ENCODE measurements at places on chromosomes 5 and 9.
A peak's percentile ranks its signal among the peaks of the same experiment; 100 is the strongest.

DNA sequence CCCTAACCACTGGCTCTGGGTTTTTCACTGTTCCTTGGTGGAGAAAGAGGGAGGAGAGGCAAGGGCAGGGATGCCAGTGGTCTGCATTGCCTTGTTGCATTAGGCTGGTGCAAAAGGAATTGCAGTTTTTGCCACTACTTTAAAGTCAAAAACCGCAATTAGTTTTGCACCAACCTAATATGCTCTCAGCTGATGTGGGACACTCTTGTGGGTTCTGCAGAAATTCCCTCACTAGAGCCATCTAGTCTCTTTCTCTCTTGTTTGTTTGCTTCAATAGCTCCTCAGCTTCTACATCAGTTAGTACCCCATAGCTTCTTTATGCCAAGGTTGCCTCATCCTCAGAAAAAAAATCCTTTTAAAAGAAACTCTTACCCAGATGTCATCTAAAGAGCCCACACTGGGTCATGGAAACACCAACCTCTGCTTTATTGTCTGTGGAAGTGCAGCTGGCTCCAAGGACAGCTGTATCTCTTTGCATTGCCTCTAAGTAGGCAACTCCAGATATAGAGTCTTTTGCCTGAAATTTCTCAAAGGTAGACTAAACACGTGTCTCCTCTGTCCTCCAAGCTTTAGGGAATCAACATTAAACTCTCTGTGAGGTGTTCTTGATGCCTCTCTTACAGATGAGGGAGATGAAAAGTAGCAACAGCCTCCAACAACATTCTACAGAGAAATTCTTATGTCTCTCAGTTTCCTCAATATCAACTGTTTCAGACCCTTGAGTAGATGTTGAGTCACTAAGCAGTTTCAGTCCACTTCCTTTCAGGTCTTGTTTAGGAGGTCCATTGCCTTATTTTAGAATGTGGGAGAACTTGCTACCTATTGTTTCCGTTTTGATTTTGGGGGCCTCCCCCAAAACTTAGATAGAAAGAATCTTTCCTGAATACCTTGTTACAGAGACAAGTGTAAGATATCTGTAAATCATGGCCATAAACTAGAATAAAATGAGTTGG, 84.9 kb upstream of the MEF2C start:
- DNase-seq: no peak

DNA sequence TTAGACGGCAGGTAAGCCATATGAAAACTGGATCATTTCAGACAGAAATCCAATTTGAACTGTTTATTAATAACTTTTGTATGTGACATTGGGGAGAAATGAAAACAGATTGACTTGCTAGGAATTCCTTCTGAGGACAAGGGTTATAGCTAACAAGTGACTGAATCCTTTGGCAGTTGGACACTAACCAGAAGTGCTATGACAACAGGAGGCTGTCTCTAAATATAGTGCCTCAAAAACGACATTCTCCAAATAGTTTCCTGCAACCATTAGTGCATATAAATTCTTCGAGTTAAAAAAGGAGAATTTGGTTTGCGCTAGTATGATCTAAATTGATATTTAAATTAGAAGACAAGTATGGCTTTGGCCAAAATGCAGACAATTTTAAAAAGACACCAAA, 338.6 kb downstream of the PTPRD start:
- no peak for DNase-seq

GRCh38 chr9:68433531-68434110, 77.2 kb downstream of the PGM5 start:
- no peak for DNase-seq

DNA sequence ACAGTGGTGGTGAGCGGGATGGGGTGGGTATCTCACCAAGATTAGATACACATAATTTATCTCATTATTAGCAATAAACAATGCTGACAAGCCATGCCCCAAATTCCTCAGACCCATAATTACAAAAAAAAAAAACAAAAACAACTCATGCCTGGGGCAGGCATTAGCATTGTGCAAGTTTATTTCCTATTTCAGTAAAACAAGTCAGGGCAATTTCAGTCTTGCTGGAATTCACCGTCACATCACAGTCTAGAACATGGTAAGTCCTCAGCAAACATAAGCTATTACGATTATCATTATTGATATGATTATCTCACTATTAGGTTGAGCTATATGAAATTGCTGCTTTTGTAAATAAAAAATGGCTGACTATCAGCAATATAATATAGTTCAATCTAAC, 57.5 kb upstream of the GNAQ start:
- DNase-seq: no peak

DNA sequence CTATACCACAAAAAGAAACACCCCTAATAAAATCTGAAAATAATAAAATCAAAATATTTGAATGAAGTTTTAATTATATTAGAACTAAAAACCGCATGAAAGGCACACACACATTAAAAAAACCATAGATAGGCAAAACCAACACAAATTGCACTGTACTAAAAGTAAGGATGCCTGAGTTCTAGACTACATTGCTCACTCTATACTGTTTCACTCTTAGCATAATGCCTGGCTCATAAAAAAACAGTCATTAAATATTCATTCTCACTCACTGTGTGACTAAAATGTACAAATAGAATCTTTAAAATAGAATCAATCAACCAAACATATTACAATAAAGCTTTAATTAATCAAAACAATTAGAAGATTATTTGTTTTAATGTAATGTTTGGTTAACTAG, 41.7 kb downstream of the CETN3 start:
- DNase-seq: no peak

DNA sequence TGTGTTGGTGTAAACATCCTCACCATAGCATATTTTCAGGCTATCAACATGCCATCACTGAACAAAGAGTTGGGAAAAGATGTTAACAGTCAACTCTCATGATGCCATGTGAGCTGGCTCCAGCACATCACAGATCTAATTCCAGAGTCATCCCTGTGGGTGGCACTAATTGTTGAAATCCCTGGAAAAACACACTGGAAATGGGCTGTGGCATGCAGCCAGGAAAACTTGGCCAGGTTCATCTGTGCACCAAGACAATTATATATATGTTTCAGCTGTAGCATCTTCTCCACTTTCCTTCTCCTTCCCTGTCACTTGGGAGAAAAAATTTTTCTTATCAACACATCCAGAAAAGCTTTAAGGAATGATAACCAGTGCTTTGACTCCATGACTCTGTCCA, 313.7 kb downstream of the TRIM32 start:
- DNase-seq: no peak

DNA sequence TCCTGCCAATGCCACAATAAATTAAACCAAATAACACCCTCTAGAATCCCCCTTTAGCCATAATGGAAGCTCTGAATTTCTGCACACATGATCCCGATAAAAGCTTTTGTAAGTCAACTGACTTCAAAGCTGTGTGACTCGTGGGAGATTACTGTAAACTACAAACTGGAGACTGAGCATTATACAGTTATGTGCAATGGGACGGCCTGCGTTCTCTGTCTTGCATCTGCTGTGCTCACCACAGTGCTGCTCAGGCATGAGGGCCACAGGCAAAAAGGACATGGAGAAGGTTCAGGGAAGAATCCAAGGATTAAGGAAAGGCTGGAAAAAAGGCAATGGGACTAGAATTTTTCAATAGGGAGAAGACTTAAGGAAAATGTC, 184.2 kb downstream of the FANCC start:
- no peak for DNase-seq

- DNase-seq: no peak
Observed at GRCh38 chr5:121748686-121749085, 103.0 kb upstream of the FTMT start.

- no peak for DNase-seq
Observed at GRCh38 chr9:81032831-81033230, 656.5 kb downstream of the TLE1 start.

- peak; percentile 51 for DNase-seq
Observed at GRCh38 chr5:35129921-35130485, 82.3 kb upstream of the AGXT2 start.

GRCh38 chr5:180600554-180601041, 9.3 kb upstream of the SCGB3A1 start:
- DNase-seq: no peak

DNA sequence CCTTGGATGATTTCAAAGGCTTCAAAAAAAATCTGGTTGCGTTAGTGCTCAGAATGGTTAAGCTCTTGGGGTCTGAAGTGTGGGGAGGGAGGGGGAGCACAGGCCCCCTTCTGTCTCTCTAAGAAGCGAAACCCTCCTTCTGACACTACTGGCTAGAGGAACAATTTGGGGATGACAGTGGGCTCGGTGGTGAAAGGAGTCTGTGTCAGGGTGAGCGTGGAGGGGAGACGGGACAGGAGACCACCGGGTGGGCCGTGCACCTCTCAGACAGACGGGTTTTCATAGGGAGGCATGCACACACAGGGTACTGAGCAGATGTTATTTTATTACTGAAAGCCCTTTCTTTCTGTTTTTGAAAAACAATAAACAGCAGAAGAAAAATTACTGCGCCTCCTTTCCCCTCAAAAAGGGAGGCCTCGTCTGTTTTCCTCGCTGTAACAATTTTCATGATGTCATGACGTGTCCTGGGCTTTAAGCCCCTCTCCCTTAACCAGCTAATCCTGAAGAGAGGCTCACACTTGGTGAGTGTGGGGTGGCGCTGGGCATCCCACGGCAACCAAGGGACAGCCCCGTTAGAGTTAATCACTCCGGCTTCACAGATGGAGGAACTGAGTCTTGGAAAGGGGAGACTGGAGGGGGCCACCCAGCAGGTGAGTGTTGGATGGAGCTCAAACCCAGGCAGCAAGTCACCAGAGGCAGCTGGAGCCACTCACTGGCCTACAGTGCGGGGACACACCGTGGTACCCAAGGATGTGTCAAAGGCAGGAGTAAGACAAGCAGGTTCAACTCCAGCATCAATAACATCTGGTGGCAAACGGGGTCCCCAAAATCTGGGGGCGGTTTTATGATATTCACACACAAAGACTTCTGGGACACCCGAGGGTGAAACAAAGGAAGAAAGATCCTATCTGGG, 53.4 kb downstream of the PTCH1 start:
- DNase-seq: no peak
